Ureter (tissue), 1 donor: ENCODE measurements at places on chromosomes 7 and 10. TPM values are rescaled to one million over a fixed set of nuclear protein-coding genes. Genes with fewer than 3 reads are reported as not detected.

- no peak for DNase-seq
Measured at GRCh38 chr10:114437473-114438292, 33.4 kb upstream of the AFAP1L2 start.

- no peak for DNase-seq
Measured at GRCh38 chr10:94123258-94123995, 129.7 kb downstream of the PLCE1 start.

GRCh38 chr10:102752934-102753664 is 9.4 kb downstream of the WBP1L start:
- no peak for DNase-seq

DNA sequence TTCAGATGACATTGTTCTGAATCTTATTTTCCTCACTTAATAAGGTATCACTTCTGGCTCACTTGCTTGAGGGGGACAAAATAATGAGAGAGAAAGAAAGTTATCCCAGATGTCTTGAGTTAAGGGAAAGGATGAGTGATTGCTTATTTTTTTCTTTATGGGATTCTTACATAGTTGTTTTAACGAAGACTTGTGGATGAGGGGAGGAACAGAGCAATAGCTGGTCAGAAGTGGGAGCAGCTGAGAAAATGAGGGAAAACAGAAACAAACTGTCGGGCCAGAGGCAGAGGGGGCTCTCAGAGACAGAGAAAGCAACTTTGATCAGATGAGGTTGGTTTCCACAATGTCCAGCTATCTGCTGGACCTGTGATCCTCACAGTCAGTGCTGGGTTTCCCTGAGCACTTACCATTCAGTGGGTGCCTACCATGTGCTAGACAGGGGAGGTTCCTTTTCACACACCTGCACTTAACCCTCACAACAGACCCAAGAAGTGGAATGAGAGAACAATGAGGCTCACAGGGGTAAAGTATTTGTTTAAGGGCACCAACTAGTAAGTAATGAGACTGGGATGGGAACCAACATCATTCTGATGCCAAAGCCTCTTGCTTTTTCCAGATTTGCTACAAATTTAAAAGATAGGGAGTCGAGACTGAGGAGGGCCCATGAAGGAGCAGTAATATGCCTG is 64.2 kb downstream of the BICC1 start:
- DNase-seq, result no peak

DNA sequence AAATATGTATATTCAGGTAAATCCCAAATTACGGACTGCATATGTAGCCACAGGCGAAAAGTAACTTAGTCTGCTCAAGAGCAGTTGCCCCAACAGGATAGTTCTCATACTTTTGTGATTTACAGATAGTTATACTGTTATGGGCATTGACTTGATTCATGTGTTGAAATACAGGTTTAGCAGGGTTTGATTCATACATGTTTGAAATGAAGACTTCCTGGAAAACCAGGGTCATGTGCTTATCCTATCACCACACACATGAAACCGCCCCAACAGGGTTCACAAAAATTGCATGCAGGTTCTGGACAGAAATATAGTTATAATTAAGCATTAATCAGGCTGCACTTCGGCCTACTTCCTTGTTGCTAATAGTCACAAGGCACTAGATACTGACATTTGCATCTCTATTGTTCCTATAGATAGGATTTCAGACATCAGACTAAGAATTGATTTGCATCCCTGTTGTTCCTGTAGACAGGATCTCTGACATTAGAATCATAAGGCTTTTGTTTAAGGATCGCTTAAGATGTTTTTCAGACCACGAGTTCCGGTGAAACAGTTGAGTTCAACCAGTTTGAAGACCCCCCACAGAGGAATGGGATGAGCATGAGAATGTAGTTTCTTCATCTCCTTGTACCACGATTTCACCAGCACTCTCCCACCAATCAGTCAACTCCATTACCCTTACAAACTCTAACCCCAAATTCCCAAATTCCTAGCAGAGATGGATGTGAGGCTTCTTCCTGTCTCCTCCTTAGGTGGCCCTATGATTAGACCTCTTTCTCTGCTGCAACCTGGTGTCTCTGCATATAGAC is 2.0 kb upstream of the ZNF398 start:
- peak; percentile 79 for DNase-seq

DNA sequence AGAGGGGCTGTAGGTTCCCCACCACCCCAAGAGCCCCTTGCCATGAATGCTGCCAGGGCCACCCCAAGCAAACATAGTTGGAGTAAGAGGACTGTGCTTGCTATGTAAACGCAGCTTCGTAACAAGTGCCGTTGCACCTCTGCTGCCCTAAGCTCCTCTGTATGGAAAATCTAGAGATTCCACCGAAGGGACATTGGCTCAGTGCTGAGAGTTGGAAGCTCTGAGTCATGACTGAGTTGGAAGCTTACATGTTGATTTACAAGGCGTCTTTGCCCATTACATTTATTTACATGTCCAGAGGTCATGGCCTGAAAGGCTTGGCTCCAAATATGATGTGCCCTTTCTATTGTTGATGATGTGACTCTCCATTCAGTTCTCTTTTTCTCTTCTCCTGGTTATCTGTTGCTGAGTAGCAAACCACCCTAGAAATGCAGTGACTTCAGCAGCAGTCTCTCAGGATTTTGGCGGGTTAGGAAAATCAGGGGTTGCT is 233.1 kb upstream of the TCF7L2 start:
- DNase-seq, result no peak

DNA sequence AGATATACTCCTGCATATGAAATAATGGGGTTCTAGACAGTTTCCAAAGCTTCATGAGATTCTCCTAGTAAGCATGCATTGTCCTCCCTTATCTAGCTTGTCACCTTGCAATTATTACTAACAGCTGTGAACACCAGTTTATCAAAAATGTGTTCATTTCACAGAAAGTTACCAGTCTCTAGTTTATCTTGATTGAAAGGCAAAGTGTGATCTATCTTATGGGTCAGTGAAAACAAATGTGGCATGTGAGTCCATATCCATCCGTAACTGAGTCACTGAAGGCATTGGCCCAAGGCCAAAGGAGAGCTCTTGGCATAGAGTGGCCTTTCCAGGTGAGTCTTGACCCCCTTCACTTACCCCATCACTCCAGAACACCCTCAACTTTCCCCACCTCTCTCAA is 53.2 kb downstream of the GSAP start:
- no peak for DNase-seq

DNA sequence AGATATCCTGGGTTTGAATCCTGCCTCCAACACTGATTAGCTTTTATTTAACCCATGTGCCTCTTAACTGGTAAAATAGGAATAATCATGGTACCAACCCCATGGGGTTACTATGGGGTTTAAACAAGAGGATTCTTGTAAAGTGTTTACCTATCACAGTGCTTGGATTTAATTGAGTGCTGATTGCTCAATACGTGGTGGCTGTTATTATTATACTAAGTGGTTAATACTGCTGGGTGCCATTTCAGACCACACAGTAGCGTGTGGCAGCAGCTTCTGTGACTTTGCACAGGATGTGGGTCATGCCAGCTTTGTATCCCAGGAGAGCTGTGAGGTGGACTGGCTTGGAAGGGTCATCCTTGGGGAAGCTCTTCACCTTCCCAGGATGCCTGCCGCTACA is 177.2 kb downstream of the SEC23IP start:
- DNase-seq, result no peak

GRCh38 chr10:132984801-132985545 is 42.6 kb upstream of the CFAP46 start:
- no peak for DNase-seq

DNA sequence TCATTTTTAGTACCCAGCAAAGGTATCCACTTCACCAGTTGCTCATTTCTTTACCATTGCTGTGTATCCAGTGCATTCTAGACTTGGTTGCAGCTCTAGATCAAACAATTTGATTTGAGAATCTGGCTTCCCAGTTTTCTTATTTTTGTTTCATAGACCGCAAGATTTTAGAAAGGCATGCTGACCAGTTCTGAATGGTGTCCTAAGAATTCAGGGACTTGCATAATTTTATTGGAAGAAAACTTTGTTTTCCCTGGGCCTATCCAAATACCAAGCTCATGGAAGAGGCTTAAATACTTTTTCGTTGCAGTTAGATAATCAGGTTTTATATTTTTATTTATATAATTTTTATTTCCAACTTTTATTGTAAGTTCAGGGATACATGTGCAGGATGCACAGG is 58.3 kb downstream of the BICC1 start:
- DNase-seq, result no peak

DNA sequence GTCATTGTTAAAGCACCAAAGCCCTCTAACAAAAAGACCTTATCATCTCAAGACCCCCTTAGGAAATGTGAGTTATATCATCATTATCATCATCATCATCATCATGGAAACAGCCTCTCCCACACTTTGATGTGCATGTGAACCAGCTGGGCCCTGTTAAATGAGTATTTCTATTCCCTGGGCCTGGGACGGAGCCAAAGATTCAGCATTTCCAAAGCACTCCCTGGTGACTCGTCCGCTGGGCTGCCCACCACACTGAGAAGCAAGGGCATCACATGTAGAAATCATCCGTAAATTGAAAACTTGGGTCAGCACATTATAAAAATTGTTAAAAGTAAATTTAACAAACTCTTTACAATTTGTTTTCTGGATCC is 88.6 kb downstream of the PTPRN2 start:
- DNase-seq, result no peak

GRCh38 chr7:90818341-90818740 is 222.2 kb downstream of the CDK14 start:
- DNase-seq, result no peak

GRCh38 chr10:26269754-26270153 is 53.2 kb downstream of the GAD2 start:
- no peak for DNase-seq

DNA sequence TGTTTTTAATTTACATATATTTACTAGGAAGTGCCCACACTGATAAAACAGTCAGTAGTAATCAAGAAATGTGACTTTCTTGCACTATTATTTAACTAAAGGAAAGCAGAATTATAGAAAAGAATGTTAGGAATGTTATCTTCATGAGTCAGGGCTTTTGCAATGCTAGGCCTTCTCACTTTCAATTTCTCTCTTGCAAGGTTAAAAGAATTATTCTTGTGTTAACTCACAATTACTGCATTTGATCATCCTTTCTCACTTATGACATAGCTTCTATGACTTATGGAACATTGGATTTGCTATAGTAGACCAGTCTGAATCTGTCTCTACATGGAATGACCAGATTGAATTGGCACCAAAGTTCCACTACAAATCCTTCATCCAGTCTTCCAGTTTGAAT is 192.4 kb downstream of the SDK1 start:
- DNase-seq, result no peak

OR2A12 gene
- total RNA-seq, result not detected

TMEM130 gene
- total RNA-seq, result 1.6 TPM

SH2B2 gene
- 6.1 TPM for total RNA-seq
